ENCODE measurements at places on chromosomes 16 and 17.
A peak's percentile ranks its signal among the peaks of the same experiment; 100 is the strongest.

- no peak for ATAC-seq
Measured at GRCh38 chr17:17379197-17379991, 76.2 kb downstream of the NT5M start.

DNA sequence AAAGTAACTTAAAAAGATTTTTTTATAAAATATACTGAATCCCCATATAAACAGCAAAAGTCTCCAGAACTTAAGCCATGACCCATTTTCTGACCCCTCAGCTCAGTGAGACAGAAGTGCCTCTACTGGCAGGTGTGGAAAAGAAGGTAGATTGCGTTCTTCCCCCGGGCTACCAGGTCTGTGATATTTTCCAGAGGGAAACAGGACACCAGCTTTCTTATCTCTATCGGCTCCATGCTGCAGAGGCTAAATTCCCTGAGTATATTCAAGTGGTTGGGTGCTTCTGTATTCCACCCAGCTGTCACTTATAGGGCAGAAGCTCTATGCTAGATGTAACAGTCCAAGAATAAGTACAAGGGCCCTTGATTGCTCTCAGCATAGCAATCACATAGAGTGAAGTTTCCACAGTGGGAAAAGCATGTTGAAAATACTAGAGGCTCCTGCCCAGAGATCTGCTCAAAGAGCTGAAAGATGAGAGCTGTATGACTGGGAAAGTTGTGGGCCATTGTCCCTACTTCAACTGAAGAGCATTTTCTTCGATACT lies 687.3 kb downstream of the CDH11 start:
- no peak for ATAC-seq

DNA sequence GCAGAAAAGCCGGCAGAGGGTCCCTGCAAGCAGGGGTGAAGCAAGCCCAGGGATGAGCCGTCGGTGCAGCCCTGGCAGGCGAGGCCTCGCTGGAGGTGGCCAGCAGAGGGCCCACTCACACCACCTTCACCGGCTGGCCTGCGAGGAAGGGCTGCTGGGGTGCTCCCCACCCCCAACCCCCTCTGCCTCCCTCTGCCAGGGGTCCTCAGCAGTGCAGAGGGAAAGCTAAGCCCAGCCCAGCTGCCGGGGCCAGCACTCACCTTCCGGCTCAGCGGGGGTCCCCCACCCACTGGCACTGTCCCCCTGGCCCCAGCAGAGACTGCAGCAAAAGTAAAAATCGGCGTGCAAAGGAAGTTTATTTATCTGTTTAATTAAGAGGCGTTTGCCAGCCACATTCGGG lies 113.4 kb downstream of the ENGASE start:
- peak; percentile 56 for ATAC-seq

DNA sequence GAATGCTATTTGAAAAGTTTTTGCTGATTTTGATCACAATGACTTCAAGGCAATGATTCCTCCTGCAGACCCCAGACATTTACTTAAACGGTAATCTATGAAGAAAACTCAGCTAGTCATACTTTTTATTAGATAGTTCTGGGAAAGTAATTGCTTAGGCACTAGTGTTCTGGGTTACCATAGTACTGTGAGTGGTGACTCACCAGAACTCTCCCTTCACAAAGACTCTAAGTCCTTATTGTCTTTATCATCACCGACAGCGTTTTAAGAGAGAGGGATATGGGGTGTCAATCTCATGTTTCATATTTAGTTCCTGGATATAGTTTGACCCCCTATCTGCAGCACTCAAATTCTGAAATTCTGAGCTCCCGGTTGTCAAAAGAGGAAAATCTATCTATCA lies 43.0 kb upstream of the CDH8 start:
- no peak for ATAC-seq

DNA sequence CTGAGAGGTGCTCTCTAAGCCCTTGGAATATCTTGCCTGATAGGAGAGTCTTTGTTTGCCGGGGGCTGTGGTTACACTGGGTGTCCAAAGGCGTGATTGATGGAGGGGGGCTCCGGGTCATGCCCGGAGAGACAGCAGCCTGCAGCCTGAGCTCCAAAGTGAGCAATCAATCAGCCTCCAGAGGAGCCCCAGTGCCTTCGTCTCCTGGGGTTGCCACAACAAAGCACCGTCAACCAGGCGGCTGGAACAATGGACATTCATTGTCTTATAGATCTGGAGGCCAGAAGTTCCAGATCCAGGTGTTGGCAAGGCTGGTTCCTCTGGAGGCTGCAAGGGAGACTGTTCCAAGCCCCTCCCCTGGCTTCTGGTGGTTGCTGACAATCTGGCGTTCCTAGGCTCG lies 24.0 kb upstream of the GINS2 start:
- ATAC-seq: no peak

DNA sequence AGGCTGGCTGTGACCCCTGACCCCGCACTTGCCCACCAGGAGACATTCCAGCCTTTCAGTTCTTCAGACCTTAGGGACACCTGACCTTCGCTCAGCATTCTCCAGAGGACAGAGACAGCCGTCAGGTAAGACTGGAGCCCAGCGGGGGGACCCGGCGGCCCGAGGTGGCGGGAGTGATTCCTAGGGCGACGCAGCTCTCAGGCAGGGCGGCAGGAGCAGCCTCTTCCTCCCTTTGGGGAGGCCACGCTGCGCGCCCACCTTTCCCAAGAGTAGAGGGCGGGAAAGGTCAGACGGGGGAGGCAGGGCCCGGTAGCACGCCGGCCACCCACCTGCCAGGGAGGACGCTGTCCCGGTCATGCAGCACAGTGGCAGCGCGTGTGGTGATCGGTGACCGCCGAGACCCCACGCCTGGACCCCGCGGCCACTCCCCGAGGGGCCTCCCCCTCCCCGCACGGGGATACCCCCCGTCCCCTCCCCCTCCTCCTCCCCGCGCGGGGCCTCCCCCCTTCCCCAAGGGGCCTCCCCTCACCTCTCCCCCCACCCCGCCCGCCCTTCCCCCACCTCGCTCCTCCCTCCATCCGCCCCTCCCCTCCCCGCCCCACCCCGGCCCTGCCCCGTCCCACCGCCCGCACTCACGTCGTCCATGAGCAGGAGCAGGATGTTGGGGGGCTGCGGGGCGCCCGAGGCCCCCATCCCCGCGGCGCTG lies 472 bp downstream of the GALNS start:
- peak; percentile 52 for ATAC-seq

DNA sequence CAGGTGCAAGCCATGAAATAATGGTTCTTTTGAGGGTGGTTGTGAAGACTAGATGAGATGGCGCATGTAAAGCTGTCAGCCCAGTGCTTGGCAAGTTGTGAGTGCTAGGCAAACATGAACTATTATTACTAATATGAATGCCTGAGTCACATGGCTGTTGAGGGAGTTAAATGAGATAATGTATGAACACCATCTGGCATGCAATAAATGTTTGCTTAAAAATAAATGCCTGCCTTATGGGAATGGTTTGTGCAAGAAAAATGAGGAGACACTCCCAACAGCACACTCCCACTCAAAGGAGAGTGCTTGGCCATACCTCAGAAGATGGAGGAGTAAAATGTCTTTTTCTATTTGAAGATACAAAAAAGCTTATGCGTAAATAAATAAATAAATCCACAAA lies 3.6 kb downstream of the MAPK3 start:
- ATAC-seq: no peak

- peak; percentile 40 for ATAC-seq
Measured at GRCh38 chr16:87178977-87179376, 138.2 kb downstream of the C16orf95 start.

- no peak for ATAC-seq
Measured at GRCh38 chr16:29845656-29846055, 17.4 kb downstream of the CDIPT start.

- no peak for ATAC-seq
Measured at GRCh38 chr16:59046335-59046734, 312.2 kb upstream of the GOT2 start.

DNA sequence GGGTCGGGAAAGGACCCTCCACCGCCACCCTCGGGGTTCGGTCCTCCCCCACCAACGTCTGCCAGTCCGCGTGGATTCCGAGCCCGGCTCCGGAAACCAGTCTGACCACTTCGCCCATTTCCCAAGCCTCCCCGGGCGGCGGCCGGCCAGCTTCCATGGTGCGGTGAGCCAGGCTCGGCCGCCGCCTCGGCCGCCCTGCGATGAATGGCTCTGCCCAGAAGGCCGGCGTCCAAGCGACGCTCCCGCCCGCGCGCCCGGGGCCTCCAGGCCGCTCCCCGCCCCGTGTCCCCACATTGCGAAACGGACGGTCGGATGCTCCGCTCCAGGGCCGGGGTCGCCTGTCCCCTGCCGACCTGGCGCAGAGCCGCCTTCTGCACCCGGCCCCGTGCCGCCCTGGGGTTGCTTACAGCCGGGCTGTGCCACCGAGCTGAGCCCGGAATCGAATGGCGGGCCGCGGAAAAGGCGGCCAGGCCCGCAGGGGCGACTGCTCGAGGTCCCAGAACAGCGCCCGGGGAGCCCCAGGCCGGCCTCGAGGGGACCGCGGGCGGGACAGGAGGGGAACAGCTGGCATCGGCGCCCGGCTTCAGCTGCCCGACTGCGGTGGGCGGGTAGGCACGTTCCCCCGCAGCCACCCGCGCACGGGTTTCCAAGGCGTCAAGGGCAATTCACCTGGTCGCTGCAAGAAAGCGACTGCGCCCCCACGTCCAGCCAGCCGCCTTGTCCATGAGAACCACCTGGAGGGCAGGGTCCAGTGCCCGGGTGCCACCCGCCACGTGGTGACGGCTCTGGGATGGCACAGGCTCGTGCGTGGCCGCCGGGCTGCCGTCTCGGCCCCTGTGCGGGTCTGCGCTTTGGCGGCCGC lies 18.3 kb upstream of the CBX8 start:
- ATAC-seq: peak; percentile 40

Measured in esophagus mucosa (tissue), 1 donor.